Left lung (tissue), 14 donors: ENCODE measurements at places on chromosomes 13 and 19.
A peak's percentile ranks its signal among the peaks of the same experiment; 100 is the strongest.

- no peak for DNase-seq
These were observed 502.9 kb upstream of the ARGLU1 start for GRCh38 chr13:107070792-107071191.

DNA sequence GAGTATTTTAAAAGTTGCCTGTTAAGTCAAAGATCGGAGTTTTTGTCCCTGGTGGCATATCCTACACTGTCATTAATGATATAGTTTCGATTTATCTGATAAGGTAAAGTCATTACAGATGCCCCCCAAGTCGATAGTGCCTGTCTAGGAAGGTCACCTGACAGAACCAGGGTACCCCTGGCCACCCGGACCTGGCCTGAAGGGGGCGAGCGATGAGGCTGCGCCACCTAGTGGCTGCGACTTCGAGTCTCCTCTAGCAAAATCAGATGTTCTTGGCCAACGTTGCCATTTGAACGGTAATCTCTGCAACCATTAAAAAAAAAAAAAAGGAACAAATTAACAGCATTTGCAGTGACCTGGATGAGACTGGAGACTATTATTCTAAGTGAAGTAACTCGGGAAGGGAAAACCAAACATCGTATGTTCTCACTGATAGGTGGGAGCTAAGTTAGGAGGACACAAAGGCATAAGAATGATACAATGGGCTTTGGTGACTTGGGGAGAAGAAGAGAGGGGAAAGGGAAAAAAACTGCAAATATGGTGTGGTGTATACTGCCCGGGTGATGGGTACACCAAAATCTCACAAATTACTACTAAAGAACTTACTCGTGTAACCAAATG is 565.1 kb downstream of the LIG4 start:
- DNase-seq: peak; percentile 73

DNA sequence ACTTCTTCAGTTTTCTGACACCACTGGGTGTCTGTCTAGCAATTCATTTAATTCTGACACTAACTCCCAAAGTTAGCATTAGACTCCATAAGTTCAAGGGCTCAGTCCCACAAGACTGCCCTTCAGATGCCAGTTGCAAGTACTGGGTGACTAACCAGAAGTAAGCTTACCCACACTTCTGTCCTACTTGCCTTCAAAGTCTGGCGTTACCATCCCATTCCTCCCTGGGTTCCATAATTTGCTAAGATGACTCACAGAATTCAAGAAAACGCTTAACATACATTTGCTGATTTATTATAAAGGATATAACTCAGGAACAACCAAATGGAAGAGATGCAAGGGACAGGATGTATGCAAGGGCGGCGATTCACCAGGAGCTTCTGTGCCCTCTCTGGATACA is 45.5 kb upstream of the NPAS1 start:
- no peak for DNase-seq

DNA sequence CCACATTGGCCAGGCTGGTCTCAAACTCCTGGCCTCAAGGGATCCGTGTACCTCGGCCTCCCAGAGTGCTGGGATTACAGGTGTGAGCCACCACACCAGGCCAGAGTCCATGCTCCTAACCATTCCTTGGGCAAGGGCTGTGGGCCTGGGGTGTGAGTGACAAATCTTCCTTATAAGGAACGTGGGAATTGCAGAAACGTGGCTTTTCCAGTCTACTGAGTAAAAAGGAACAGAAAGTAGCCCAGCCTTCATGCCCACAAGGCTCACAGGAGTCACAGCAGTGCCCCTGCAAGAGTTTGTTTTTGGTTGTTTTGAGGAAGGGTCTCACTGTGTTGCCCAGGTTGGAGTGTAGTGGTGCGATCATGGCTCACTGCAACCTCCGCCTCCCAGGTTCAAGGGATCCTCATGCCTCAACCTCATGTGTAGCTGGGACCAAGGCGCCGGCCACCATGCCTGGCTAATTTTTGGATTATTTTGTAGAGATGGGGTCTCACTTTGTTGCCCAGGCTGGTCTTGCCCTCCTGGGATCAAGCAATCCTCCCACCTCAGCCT is 5.1 kb downstream of the MYPOP start:
- no peak for DNase-seq

DNA sequence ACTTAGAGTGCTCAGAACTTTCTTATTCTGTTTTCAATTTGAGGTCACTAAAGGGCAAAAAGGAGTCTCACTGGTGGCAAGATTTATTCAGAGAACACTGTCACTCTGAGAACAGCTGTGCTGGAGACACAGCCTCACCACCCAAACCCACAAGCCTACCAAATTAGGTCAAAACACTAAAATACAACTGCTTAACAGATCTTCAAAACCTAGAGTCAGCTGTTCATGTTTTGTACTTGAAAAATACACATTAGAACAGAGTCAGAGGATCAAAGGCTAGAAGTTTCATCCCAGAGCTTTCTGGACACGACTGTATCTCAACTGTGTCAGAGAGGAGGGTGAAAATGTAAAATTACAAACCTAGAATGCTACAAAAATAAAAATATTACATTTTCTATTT is 89.3 kb downstream of the MIPEP start:
- no peak for DNase-seq

GRCh38 chr19:18626906-18627305 is 9.9 kb upstream of the KLHL26 start:
- no peak for DNase-seq

DNA sequence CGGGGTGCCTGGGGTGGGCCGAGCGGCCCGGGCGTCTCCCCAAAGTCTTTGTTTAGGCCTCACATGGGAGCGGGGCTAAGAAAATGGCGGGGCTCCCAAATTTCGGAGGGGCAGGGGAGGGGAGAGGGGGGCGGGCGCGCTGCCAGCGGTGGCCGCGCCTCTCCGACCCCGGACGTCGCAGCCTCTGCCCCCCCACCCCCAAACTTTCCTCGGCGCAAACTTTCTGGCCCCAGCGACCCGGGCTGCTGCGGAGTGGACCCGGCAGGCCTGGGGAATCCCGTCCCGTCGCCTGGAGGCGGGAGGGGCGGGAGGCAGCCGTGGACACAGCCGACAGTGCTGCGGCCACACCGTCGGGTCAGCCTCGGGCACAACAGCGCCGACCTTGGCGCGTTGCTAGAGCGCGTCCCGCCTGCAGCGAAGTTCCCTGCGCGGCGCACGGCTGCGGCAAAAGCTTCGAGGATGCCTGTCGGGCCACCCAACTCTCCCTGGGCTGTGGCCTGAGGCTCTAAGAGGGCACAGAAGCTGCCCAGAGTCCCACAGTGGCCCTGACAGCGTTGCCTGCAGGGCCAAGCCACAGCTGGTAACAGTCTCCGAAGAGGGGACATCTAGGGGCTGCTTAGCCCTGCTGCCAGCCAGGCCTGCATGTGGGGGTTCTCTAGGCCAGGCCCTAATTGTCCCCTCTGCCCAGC is 1.3 kb downstream of the NFIX start:
- peak; percentile 84 for DNase-seq

- DNase-seq: no peak
These were observed 38.2 kb upstream of the TUBGCP3 start for GRCh38 chr13:112626124-112626523.
